Aorta (tissue), 5 donors: ENCODE measurements at places on chromosomes 6 and 20. TPM values are rescaled to one million over a fixed set of nuclear protein-coding genes. Genes with fewer than 3 reads are reported as not detected.
A peak's percentile ranks its signal among the peaks of the same experiment; 100 is the strongest.

GSTA3 gene
- total RNA-seq: not detected

WFDC5 gene
- not detected for total RNA-seq

- peak; percentile 85 for DNase-seq
These were observed 55.5 kb upstream of the SGK1 start for GRCh38 chr6:134373282-134373922.

GRCh38 chr6:10723567-10723881 is 654 bp downstream of the TMEM14C start:
- no peak for DNase-seq

- DNase-seq: no peak
These were observed 87.2 kb downstream of the PDE7B start for GRCh38 chr6:135938576-135939207.

GRCh38 chr20:16541226-16541625 is 32.0 kb downstream of the KIF16B start:
- no peak for DNase-seq

- no peak for DNase-seq
These were observed 125.5 kb upstream of the TMEM170B start for GRCh38 chr6:11412011-11412424.
